ENCODE measurements at places on chromosomes 7 and 10. TPM values are rescaled to one million over a fixed set of nuclear protein-coding genes. Genes with fewer than 3 reads are reported as not detected.
A peak's percentile ranks its signal among the peaks of the same experiment; 100 is the strongest.

DNA sequence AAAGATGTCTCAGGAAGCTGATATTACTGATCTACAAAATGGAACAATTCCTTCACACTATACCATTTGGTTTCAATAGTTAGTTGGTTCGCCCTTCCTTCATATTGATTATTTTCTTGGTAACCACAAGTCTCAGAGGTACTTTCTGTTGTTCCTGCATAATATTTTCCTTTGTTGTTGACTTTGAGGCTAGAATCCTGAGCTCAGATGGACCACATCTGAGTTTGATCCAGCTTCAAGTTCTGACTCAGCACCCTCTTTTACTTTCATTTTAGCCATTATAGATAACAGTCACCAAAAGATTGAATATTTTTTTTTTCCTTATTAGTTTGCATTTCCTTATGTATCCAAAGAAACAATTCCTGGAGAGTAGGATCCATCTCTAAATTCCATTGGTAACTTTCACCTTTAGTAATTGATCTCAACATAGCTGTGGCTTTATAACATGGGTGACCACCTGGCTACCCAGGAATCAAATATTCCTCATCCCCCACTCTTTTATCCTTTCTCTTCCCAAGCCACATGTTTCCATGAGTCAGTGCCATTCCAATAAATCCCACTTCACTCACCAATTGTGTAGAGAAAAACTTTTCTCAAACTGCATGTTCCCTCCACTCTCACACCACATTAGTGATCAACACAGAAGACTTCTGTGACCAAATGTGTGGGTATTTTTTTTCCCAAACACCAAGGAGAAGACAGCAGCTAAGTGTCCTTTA, 9.7 kb upstream of the ABCA13 start:
- no peaks in the 10 kb centered on the region for H3K36me3 ChIP-seq
- H3K4me1 ChIP-seq, result peaks cover 1% of the 10 kb centered on the region
- no peak for DNase-seq
- H3K27ac ChIP-seq, result no peak overlapping the region
- H3K4me3 ChIP-seq, result no peak overlapping the region
- H3K27me3 ChIP-seq, result peaks cover 26% of the 10 kb centered on the region

DNA sequence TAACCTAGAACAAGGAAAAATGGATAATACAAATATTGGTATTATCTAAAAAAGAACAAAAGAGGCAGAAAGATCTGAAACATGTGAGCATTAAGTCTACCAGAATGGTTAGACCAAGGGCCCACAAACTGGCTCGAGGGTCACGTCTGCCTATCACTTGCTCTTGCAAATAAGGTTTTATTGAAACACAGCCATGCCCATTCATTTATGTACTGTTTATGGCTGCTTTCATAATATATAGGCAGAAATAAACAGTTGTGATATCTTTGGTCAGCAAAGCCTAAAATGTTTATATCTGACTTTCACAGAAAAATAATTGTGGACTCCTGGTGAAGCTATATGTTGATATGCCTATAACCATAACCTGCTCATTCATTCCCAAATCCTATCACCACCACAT, 71.8 kb downstream of the AASS start:
- no peak for DNase-seq
- H3K27me3 ChIP-seq, result no peaks in the 10 kb centered on the region
- H3K27ac ChIP-seq, result no peak overlapping the region
- no peak overlapping the region for H3K4me3 ChIP-seq
- no peaks in the 10 kb centered on the region for H3K4me1 ChIP-seq
- H3K36me3 ChIP-seq, result no peaks in the 10 kb centered on the region

DNA sequence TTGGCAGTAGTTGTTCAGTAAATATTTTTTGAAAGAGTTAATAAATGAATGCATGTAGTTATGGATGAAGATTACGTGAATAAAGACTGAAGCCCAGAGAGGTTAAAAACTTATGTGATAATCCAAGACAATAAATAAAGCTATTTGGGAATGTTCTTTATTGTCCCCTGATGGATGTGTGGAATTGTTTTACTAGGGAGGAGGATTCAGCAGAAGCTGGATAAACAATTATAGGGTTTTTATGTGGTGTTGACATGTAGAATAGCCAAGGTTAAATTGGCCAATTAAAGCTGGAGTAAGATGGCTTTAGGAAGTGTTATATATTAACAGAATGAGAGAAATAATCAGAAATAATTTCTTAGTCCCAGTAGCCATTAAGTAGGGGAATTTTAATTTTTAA, 66.0 kb downstream of the CNNM2 start:
- DNase-seq, result no peak
- H3K27me3 ChIP-seq, result no peaks in the 10 kb centered on the region
- H3K27ac ChIP-seq, result no peak overlapping the region

GRCh38 chr7:33101906-33102305, 7.3 kb downstream of the RP9 start:
- H3K4me1 ChIP-seq, result peaks cover 20% of the 10 kb centered on the region
- no peak for DNase-seq
- H3K36me3 ChIP-seq, result peaks cover 20% of the 10 kb centered on the region
- no peak overlapping the region for H3K4me3 ChIP-seq
- H3K27ac ChIP-seq, result no peak overlapping the region

GRCh38 chr7:139046143-139046542, 10.3 kb upstream of the ZC3HAV1L start:
- H3K4me1 ChIP-seq, result peaks cover 87% of the 10 kb centered on the region
- DNase-seq, result no peak
- H3K36me3 ChIP-seq, result peaks cover 84% of the 10 kb centered on the region
- no peaks in the 10 kb centered on the region for H3K27me3 ChIP-seq
- H3K4me3 ChIP-seq, result no peak overlapping the region

DNA sequence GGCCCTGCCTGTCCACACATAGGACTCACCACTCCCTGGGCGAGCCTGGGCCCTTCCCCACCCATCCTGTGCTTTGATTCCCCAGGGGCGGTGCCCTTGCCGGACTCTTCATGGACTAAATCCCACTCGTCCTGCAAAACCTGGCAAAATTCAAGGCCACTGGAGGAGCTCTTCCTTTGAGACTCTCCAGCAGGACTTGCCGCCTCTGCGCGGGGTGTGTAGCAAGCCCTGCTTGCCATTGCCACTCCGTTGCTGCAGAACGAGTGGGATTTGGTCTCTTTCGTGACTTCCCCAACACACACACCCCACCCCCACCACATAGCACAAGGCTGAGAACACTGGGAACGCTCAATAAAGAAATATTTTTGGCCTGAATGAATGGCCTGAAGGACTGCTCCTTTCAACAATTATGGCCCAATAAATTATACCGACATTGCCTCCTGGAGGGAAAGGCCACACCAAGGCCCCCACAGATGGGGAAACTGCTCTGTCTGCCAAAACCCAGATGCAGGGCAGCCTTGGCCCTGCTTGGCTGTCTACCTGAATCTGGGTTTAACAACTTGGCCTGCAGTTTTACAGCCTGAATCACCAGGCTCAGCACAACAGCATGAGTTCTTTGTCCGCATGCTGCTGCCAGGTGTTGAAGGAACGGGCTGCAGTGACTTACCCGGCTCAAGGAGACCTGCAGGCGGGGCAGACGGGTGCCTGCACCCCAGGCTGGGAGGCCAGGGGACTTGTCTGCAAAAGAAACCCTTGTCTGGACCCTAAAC, 72.8 kb upstream of the KAT6B start:
- no peak overlapping the region for H3K4me3 ChIP-seq
- no peaks in the 10 kb centered on the region for H3K36me3 ChIP-seq
- no peaks in the 10 kb centered on the region for H3K27me3 ChIP-seq
- H3K27ac ChIP-seq, result peak overlapping the region; percentile 52
- peaks cover 13% of the 10 kb centered on the region for H3K4me1 ChIP-seq

DNA sequence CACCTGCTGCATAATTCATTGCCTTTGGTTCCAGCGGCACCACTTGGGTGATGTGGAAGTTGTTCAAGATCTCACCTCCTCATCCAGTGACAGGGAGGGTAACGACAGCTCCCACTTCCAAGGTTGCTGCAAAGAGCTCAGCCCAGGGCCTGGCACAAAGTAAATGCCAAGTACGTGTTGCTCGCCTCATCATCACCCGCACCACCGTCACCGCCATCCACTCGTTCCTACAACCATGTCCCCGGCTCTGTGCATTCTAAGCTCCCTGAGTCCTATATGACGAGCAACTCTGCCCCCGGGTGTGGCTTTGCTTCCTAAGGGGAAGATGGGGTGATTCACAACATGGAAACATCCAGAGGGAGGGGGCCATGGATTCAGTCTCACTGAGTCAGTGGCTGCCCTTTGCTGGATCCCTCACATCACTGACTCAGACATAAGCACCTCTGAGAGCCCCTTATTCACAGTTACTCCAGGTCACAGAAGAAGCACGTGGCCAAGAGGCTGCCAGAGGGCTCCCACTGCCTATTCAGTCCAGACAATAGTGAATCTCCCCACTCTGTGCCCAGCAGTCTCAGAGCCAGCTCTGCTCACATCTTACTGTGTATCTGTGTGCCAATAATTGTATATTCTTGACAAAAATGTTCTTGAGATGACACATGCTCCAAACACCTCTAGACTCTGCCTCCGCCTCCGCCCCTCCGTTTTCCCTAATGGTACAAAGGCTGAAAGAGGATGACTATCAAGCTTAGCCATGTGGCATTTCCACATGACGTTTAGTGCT, 159.1 kb downstream of the GFRA1 start:
- H3K36me3 ChIP-seq, result no peaks in the 10 kb centered on the region
- no peak overlapping the region for H3K4me3 ChIP-seq
- DNase-seq, result no peak
- H3K4me1 ChIP-seq, result no peaks in the 10 kb centered on the region
- no peak overlapping the region for H3K27ac ChIP-seq

GRCh38 chr7:102875700-102876295, 37.0 kb upstream of the LRRC17 start:
- peaks cover 3% of the 10 kb centered on the region for H3K27me3 ChIP-seq
- H3K4me3 ChIP-seq, result no peak overlapping the region
- no peak overlapping the region for H3K27ac ChIP-seq
- peaks cover 30% of the 10 kb centered on the region for H3K4me1 ChIP-seq

GRCh38 chr10:84706431-84706830, 378.0 kb downstream of the CCSER2 start:
- no peaks in the 10 kb centered on the region for H3K36me3 ChIP-seq
- no peak overlapping the region for H3K27ac ChIP-seq
- no peaks in the 10 kb centered on the region for H3K4me1 ChIP-seq
- H3K4me3 ChIP-seq, result no peak overlapping the region
- DNase-seq, result no peak

DNA sequence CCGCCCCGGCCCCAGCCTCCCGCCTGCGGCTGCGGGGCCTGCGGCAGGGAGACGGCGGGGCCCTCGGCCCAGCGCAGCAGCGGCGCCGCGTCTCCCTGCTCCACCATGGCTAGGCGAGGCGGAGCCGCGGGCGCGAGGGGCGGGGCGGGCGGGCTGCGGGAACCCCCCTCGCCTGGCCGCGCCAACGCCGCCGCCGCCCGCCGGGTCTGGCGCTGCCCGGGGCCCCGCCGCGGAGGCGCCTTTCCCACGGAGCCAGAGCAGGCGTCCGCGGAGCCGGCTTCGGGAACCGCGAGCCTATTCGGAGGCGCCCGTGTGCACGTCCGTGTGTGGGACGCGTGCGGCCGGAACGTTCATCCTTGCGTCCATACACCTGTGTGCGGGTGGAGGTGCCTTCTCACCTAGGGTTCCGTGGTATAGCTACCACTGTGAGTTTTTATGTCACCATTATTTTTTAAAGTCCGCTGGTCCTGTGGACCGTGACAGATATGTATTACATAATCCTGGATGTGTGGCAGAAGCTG, at the start of gene DENND11:
TSS of gene DENND11 (minus strand) at position 120 of the 521 bp plus-strand sequence. CDS start at position 107, 13 bp downstream.
- peaks cover 1% of the 10 kb centered on the region for H3K36me3 ChIP-seq
- DNase-seq, result peak; percentile 64
- peak within 1 kb of the TSS; percentile 79 for H3K4me3 ChIP-seq
- peaks cover 31% of the 10 kb centered on the region for H3K4me1 ChIP-seq
- peaks cover 9% of the 10 kb centered on the region for H3K27me3 ChIP-seq

GRCh38 chr10:1611936-1612550, 125.3 kb downstream of the ADARB2 start:
- peaks cover 17% of the 10 kb centered on the region for H3K27me3 ChIP-seq
- no peaks in the 10 kb centered on the region for H3K4me1 ChIP-seq
- no peak overlapping the region for H3K27ac ChIP-seq
- H3K36me3 ChIP-seq, result no peaks in the 10 kb centered on the region

- DNase-seq, result no peak
- peaks cover 2% of the 10 kb centered on the region for H3K27me3 ChIP-seq
- no peak overlapping the region for H3K27ac ChIP-seq
- H3K4me1 ChIP-seq, result peaks cover 6% of the 10 kb centered on the region
Observed at GRCh38 chr10:34222359-34222758, 592.7 kb downstream of the PARD3 start.

DNA sequence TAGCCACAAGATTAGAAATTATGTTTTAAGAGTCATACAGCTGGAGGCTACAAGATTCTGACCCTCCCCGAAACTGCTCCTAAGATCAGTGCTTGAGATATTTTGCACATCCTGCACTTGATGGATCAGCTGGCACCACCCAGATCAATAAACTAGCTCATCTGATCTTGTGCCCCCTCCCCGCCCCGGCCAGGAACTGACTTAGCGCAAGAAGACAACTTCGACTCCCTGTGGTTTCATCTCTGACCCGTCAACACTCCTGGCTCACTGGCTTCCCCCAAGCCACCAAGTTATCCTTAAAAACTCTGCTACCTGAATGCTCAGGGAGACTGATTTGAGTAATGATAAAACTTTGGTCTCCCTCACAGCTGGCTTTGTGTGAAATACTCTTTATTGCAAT, 73.5 kb upstream of the NPSR1 start:
- H3K4me3 ChIP-seq, result no peak overlapping the region
- H3K4me1 ChIP-seq, result no peaks in the 10 kb centered on the region

DNA sequence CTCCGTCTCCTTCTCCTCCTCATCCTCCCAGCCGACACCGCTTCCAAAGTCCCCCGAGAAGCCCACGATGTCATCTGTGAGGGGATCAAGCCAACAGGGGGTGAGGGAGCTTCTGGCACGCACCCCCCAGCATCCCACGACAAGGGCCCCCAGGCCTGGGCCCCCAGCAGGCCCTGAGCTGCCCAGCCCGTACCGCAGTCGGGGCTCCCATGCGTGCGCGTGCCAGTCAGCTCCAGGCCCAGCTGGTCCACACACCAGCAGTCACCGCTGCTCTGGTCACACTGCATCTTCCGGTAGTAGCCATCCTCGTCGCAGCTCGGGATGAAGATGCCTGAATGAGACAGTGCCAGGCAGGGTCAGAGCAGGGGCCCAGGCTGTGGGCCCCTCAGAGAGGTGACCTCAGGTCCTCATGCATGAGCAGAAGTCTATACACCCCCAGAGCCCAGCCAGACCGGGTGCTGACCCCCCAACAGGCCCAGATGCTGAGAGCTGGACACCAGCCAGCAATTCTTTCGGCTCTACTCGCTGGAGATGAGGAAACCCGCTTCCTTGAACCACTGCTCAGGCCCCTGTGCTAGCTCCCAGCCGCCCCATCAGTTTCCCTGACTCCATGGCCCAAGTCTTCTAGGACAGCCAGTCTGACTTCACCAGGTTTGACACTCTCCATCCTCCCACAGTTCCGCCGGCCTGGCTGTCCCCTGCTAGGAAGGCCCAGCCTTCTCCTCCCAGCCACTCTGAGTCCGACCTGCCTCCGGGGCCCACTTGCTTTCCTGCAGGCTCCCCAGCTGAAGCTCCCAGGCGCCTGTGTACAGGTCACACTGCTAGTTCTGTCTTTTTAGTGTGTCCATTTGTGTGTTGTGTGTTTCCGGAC, 25.3 kb downstream of the SPOCK2 start:
- H3K27me3 ChIP-seq, result no peaks in the 10 kb centered on the region
- peaks cover 44% of the 10 kb centered on the region for H3K36me3 ChIP-seq
- H3K4me3 ChIP-seq, result no peak overlapping the region
- no peak for DNase-seq
- peaks cover 4% of the 10 kb centered on the region for H3K4me1 ChIP-seq

CDK5 gene
- total RNA-seq, result 26.0 TPM

COL13A1 gene
- not detected for total RNA-seq

SVOPL gene
- 1.3 TPM for total RNA-seq

ADIRF gene
- not detected for total RNA-seq

GRM3 gene
- total RNA-seq, result not detected

SFRP5 gene
- not detected for total RNA-seq

BTAF1 gene
- 47.3 TPM for total RNA-seq

GPR158 gene
- not detected for total RNA-seq

CACNA2D1 gene
- total RNA-seq, result not detected

SFMBT2 gene
- 32.3 TPM for total RNA-seq

ASAH2 gene
- total RNA-seq, result 1.9 TPM
